NCI-H1436 treated with DMSO at 0.1 percent for 48 hours (cell line): ENCODE measurements at places on chromosomes 2 and 18.
A peak's percentile ranks its signal among the peaks of the same experiment; 100 is the strongest.

DNA sequence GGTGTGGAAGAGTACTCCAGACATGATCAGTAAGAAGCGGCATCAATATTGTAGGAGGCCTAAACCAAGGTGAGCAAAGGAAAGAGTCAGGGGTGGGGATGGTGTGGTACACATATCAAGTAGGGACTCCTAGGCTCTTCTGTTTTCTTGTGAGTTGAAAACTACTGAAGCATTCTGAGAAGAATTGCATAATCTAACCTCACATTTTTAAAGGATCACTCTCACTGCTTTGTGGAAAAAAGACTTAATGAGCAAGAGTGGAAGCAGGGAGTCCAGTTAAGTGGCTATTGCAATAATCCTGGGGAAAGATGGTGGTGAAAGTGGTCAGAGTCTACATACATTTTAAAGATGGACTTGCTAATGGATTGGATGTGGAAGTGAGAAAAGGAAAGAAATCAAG is 899.5 kb upstream of the FAM98A start:
- DNase-seq, result no peak

DNA sequence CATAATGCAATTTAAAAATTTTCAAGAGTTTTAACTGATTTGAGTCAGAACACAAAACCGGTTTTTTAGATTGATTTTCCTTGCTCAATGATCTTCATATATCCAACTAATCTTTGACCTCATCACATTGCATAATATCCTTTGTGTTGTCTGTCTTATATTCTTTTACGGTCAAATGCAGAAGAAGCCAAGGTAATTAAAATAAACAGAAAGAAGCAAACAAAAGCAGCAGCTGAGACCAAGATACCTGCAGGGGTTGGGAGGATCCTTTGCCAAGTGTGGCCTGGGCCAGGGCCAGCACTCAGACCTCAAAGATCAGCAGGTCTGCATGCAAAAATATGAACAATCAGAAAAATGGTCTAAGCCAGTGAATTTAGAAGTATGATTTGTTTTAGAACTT is 428.9 kb upstream of the NETO1 start:
- DNase-seq, result no peak

- DNase-seq, result no peak
These were observed 3.2 kb upstream of the SH3RF3 start for GRCh38 chr2:109125593-109126500.

DNA sequence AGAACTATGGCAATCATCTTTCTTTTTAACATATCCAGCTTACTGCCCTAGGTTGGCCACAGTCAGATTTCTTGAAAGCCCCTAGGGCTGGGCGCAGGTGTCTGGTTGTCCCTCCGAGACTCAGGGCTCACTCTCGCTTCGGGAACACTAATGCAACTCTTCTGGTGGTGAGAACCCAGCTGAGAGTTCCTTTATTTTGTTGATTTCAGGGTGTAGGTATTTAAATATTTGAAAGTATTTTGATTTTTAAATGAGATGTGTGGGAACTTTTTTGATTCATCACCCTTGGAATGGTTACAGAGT is 40.7 kb downstream of the INPP4A start:
- no peak for DNase-seq

DNA sequence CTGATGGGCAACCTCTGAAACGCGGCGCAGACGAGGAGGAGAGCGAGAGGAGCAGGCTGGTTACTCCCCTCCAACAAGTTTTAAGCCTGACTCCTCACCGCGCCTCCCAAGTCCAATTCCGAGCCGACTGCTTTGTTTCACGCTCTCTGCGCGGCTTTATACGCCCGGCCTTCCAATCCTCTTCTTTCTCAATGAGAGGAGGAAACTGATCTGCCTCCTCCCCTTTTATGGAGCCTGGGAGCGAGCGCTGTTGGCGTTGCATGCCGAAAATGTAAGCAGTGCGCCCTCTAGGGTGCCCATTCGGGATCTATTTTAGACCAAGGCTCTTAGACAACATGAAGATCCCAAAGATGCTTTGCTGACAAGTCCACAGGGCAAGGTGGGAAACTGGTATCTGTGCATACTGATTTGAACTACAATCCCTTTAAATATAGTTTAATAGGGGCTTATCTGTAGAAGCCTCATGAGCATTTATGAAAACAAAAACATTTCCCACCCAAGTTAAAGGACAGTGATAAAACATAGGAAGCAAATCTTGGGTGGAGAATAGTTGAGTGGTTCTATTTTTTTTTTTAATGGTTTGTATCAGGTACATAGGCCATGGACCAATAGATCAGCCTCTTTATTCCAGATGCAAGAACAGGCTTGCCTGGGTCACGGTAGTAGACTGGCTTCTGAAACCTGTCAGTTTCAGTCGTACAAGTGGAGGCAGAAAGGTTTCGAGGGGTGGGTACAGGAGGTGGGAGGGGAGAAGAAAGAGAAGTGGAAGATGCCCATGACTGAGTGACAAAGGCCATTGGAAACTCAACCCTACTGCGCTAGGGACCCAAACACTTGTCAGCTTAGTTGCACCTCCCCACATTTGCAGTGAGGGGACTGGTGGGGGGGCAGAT is at the start of gene RND3:
RND3 (minus strand) TSS at position 131 of the 893 bp plus-strand sequence. CDS start 250 bp downstream, outside the sequence.
- DNase-seq, result peak; percentile 96
